GM19239 (cell line): ENCODE measurements at places on chromosomes 4 and X.

- DNase-seq: no peak
Measured at GRCh38 chr4:93865650-93866049, 37.1 kb downstream of the ATOH1 start.

- no peak for DNase-seq
Measured at GRCh38 chr4:187042251-187042650, 318.6 kb upstream of the FAT1 start.

GRCh38 chrX:79081895-79082512 lies 62.5 kb upstream of the GPR174 start:
- DNase-seq: no peak

GRCh38 chrX:12986886-12987285 lies 12.0 kb downstream of the TMSB4X start:
- DNase-seq: no peak

DNA sequence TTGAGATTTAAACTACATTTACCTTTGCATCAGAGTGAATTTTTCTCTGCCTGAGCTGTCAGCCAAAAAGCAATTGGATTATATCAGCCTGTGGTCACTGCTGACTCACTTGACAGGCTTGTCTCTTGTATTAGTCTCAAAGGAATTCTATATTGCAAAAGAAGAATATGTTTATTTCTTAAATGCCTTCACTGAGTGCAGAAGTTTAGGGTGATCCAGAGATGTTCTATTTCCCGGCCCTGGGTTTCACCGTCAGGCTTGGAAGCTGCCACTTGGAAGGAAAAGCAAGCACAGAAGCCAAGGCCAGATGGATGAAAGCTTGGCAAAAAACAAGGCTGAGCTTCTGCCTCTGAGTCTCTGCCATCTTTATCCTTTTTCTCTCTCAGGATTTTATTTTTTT lies 80.9 kb downstream of the FAM114A1 start:
- DNase-seq: no peak

DNA sequence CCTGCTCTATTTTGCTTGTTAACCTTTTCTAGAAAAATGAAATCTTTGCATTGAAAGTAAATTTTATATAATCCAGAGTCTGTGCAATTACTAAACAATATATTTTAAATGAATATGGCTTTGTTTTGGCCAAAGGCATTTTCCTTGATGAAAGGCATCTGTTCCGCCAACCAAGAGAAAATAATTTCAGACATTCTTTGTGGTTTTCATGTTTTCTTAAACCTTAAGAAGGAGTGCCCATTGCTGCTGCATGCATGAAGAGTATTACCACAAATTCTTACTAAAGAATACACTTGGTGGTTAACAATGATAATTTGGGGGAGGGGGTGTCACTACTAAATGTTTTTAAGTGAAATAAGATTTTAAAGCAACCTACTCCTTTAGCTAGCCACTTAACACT lies 2.7 kb upstream of the PDGFC start:
- no peak for DNase-seq

- DNase-seq: no peak
Measured at GRCh38 chrX:39984191-39984956, 113.4 kb downstream of the BCOR start.

- no peak for DNase-seq
Measured at GRCh38 chrX:104568304-104568915, 2.4 kb downstream of the IL1RAPL2 start.

GRCh38 chr4:24382381-24382780 lies 202.0 kb downstream of the DHX15 start:
- DNase-seq: peak; percentile 2

- no peak for DNase-seq
Measured at GRCh38 chrX:18617407-18617750, 54.5 kb downstream of the RS1 start.

DNA sequence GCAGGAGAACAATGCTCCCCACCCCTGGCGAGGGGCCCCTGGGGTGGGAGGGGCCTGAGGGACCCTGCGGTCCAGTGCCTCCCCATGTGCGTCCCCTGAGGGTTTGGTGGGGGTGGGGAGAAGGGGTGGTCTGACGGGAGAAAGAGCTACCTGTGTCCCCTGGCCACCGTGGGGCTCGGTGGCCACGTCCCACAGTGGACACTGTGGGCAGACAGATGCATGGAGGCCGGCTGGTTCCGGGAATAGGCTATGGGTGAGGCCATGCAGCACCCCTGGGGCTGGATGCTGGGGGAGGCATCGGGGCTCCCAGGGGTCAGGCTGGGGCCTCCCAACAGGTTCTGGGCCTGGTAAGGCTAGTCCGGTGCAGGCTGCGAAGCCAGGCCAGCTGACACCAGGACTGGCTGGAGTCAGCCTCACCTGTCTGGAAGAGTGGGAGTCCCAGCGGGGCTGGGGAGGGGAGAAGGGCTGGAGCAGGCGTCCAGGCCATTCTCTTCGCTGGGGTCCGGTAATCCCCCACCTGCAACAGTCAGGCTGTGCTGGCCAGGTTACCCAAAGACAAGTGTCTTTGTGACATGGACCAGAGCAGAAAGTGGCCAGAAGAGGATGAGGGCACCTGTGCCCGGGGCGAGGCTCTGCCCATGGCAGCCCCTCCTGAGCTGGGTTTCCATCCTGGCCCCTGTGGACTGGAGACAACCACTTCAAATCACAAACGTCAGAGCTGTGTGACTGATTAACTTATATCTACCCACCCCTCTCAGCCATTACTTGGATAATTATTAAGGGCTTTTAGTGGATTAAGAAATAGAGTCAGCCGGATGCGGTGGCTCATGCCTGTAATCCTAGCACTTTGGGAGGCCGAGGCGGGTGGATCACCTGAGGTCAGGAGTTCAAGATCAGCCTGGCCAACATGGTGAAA lies 1.4 kb upstream of the FAM53A start:
- DNase-seq: no peak

DNA sequence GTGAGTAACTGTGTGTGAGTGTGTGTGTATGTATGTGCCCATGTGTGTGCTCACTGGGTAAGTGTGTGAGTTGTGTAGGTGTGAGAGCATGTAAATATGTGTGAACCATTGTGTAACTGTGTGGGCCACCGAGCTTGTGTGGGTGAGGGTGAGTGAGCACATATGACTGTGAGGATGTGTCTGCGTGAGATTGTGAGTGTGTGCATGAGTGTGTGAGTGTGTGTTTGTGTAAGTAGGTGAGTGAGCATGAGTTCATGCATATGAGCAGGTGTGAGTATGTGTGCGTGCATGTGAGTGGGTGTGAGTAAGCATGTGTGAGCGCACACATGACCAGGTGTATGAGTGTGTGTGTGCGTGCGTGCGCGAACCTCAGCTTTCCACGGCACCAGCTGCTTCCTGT lies 1.4 kb upstream of the ATP2B3 start:
- no peak for DNase-seq

- DNase-seq: no peak
Measured at GRCh38 chr4:3192827-3193226, 56.1 kb upstream of the MSANTD1 start.

GRCh38 chr4:25872851-25873631 lies 10.3 kb upstream of the SEL1L3 start:
- DNase-seq: no peak

- no peak for DNase-seq
Measured at GRCh38 chr4:56317749-56318148, 69.5 kb downstream of the AASDH start.

DNA sequence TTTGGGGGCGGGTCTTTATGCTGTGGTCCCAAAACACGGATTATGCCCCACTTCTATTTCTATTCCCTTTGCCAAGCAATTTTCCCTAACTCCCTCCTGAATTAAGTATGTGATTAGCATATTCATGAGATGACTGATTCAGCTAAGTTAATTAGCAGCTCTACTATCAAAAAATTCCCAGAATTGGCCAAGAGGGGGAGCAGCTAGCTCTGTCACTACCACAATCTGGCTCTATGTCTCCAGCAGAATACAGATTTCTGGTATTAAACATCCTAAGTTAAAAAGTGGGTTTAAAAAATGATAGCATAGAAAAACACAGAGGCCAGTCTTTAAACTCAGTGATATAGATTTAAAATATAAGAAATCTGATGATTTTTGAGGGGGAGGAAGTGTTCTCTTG lies 80.3 kb downstream of the GPC4 start:
- DNase-seq: no peak

DNA sequence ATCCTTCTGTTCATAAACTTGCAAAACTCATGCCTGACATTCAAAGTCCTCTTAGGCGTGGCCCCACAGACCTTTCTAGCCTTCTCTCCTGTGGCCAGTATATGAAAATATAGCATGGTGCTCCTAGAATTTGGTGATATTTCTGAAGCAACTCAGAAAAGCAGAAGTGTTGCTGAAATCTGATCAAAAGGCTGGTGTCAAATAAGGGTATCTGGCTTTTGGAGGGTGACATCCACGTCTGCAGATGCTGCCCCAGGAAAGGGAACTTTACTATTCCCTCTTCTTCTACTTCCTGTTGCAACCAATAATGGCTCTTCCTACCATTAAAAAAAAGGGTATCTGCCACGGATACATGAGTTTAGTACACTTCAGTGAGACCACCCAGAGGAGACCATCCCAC lies 83.9 kb upstream of the RPS6KA3 start:
- no peak for DNase-seq

GRCh38 chr4:144647590-144647989 lies 1.6 kb downstream of the HHIP start:
- DNase-seq: no peak

GRCh38 chr4:8507624-8508023 lies 67.0 kb downstream of the TRMT44 start:
- DNase-seq: no peak

GRCh38 chr4:38591617-38592337 lies 72.2 kb upstream of the KLF3 start:
- no peak for DNase-seq

GRCh38 chr4:73761856-73762255 lies 21.5 kb downstream of the CXCL8 start:
- DNase-seq: no peak

DNA sequence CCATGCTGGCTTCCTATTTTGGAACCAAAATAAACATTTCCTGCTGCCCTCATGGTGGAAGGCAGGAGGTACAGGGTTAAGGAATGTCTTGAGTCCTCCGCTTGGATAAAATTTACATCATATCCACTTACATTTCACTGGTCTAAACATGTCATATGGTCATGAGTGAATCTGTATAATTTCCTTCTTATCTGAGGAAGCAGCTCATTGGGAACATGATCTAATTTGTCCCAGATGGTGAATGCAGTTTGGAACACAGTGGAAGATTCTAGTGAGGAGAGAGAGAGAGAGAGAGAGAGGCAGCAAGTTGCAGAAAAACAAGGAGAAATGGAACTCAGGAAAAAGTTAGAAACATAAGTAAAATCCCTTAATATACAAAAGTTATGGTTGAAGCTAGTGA lies 46.8 kb downstream of the MXRA5 start:
- DNase-seq: no peak

DNA sequence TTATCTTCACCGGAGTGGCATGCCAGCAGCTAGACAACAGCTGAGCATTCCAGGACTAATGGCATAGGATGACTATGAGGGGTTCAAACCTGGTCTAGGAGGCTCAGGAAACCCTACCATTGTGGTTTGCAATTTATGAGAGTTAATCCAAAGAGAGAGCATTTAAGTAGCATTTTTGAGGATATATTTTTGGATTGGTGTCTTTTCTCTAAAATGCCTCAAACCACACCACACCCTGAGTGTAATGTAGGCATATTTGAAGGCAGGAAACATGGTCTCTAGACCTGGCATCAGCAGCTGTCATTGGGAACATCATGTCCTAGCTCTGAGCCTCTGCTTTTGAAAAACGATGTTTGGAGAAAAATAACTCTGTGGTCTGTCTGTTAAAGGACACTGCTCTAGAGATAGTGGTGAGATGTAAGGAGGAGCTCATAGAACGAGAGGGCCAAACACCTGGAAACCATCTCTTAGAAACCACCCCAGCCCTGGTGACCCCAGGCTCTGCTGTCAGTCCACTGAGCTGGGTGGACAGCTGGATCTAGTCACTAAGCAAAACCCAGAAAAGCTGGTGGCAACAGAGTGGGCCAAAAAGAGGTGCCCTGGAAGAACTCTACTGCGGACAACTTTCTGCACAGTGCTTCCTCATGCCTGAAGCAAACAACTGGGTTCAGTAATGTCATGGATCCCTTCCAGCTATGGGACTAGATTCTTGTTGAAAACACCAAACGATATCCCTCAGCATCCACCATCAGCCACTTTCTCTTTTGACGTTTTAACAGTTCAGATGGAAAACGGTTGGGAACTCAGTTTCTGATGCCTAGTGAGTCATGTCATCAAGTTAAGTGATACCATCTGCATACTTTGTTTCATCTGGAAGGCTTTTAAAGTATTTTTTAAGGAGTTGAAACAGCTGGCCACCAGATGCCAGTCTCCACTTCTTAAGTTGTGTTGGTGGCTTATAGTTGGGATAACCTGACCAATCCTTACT lies 100.2 kb upstream of the C1QTNF7 start:
- DNase-seq: no peak

DNA sequence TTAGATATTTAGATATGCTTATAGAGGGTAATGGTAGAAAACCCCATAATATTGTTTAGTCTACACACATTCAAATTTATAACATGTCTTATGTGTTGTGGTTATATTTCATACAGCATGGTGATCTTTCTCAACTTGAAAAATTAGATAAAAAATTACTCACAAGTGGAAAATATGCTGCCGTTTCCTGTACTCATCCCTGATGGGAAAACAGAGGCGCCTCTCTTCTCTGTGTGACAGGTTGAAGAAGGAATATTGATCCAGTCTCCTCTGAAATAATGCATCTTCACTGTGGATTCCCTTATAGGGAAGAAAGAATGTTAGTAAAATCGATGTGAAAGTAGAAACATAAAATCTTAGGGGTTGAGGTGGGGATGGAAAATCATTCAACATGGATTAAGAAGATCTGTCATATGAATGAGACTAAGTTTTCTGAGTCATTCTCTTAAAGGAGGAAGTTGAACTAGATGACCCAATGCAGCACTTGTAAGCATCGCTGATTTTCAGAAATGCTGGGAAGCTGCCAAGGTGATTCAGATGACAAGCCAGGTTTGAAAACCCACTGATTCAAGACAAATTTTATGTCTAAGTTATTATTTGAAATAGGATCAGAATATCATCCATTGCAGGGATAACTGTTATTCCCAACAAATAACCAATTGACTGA lies 70.7 kb downstream of the ANKRD50 start:
- no peak for DNase-seq

- DNase-seq: no peak
Measured at GRCh38 chr4:53917729-53918128, 146.7 kb downstream of the CHIC2 start.

GRCh38 chr4:159547645-159548308 lies 444.9 kb downstream of the RAPGEF2 start:
- DNase-seq: no peak

DNA sequence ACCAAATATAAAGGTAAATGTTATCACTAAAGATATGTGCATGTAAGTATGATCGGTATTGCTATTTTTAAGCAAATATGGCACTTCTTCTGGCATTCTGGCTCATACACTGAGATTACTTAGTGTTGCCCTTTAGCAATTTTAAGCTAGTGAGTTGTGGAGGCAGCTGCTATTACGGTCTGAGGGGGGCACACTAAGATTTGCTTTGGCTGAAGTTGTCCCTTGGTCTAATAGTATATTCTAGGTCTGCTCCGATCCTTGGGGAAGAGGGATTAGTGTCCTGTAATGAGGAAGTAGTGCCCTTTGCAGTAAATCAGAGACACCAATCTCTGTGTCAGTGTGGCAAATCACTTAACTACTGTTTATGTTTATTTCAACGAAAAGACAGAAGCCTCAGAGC lies 196.5 kb upstream of the FTHL17 start:
- DNase-seq: no peak
